ENCODE measurements at places on chromosomes 1 and 21.

GRCh38 chr21:46424039-46424591, 34.6 kb upstream of the DIP2A start:
- peak; percentile 5 for ATAC-seq

DNA sequence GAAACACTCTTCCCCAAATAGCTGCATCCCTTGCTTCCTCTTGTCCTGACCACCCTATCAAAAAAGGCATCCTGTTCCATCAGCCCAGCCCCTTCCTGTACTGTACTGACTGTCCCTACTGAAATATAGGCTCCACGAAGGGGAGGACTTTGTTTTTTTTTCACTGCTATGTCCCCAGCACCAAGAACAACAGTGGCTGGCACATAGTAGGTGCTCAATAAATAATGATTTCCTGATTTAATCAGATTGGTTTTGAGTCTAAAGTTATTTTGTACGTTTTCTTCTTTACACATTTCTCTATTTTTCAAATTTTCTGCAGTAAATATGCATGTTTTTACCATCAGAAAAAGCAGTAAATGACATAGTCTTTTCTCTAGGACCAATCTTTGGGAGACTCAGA, 73.9 kb downstream of the CD58 start:
- no peak for ATAC-seq

DNA sequence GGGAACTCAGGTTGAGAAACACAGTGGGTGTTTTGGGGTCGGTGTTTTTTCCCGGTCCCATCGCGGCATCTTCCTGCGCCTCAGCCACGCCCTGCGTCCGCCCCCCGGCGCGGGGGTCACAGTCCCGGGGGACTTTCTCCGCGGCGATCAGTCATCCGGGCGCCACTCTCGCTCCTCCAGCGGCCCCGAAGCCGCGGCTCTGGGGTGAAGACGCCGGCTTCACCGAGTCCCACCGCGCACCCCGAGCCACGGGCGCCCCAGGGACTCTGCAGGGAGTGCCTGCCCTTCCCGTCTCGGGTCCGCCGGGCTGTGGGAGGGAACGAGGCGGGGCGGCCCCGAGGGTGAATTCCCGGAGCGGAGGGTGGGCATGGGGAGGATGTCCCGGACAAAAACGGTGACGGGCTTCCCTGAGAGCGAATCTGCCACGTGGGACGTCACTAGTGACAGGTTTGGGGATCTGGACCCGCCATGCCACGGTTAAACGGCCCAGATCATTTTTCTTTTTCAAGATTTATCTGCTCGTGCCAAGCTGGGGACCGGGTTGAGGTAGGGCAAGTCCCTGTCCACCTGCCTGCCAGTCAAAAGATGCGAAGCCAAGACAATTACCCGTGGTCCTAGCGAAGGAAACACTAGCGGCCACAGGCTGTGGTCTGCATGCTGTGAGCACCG, 717 bp upstream of the BATF3 start:
- ATAC-seq, result peak; percentile 21

DNA sequence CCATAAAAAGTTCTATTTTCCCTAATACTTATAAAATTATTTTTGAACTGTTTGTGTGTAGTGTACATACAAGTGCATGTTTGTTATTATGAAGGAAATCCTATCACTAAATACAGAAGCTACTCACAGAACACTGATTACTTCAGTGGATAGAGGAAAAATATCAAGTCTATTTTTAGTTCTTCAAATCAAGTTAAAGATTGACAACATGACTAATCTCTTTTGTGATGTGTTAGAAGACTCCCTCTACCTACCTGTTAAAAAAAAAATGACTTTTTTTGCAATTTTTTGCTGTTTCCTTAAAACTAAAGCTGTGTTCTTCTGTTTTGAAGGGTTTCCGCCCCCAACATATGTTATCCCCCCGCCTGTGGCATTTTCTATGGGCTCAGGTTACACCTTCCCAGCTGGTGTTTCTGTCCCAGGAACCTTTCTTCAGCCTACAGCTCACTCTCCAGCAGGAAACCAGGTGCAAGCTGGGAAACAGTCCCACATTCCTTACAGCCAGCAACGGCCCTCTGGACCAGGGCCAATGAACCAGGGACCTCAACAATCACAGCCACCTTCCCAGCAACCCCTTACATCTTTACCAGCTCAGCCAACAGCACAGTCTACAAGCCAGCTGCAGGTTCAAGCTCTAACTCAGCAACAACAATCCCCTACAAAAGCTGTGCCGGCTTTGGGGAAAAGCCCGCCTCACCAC, 45.5 kb downstream of the NCF2 start:
- no peak for ATAC-seq

- no peak for ATAC-seq
These were observed 345 bp downstream of the FTCD start for GRCh38 chr21:46154955-46155513.

- no peak for ATAC-seq
These were observed 15.8 kb downstream of the TP73 start for GRCh38 chr1:3668148-3668547.

- ATAC-seq, result no peak
These were observed 88.5 kb downstream of the TTLL7 start for GRCh38 chr1:83910461-83910860.

GRCh38 chr1:5840551-5841001, 151.6 kb downstream of the NPHP4 start:
- ATAC-seq, result no peak

- ATAC-seq, result peak; percentile 35
These were observed 19.2 kb upstream of the RCAN3 start for GRCh38 chr1:24483441-24483840.

DNA sequence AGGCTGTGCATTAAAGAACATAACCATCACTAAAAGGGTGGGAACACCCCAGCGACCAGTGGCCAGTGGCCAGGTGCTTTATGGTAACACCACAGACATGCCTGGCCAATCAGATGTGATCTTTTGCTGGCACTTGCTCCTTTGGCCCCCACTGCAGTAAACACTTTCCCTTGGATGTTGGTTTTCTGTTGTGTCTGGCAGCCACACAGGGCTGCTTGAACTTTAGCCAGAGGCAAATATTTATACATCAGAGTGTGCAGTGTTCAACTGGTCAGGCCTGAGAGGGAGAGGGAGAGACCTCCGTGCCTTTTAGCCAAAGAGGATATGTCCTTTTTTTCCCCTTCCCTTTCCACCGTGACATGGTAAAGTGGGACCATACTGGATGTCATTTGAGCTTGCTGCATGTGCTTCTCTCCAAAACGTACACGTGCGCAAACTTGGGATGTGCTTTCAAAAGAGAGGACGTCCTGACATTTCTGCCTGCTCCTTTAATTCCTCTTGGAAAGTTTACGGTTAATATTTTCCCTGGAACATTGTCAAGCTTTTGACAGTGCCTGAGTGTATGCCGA, 101.2 kb downstream of the NFIA start:
- no peak for ATAC-seq

- peak; percentile 84 for ATAC-seq
These were observed 115.5 kb downstream of the DHRS3 start for GRCh38 chr1:12502336-12503109.

- ATAC-seq, result no peak
These were observed 67.3 kb downstream of the URB2 start for GRCh38 chr1:229693129-229693900.

- ATAC-seq, result no peak
These were observed 543 bp downstream of the KRTAP12-4 start for GRCh38 chr21:44653656-44654575.

- no peak for ATAC-seq
These were observed 464.8 kb upstream of the USP24 start for GRCh38 chr1:55679971-55680370.

GRCh38 chr1:89523572-89524368, 859 bp upstream of the LRRC8B start:
- ATAC-seq, result peak; percentile 37

GRCh38 chr1:197915862-197916499, 1.2 kb upstream of the LHX9 start:
- ATAC-seq, result no peak

DNA sequence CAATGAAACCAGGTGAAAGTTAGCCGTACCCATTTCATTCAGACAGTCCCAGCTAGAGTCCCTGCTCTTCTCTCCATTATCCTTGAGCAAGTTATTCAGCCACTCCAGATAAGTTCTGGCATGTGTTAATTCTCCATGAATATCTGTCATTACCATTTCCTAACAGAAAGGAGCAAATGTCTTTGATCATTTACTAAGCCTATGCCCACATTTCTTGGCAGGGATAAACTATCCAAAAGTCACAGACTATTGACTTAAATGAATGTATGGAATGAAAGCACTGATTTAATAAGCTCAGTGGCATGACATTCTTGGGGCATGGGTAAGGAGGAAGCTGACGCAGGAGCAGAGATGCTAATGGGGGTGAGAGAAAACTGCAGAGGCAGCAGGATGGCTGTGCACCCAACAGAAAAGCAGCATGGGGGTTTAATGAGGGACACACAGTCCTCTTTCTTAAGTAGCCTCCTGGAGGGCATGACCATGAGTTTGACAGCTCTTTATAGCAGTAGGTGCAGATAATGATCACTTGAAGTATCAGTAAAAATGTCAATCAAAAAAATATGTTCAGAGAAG, 17.6 kb upstream of the DHCR24 start:
- no peak for ATAC-seq

DNA sequence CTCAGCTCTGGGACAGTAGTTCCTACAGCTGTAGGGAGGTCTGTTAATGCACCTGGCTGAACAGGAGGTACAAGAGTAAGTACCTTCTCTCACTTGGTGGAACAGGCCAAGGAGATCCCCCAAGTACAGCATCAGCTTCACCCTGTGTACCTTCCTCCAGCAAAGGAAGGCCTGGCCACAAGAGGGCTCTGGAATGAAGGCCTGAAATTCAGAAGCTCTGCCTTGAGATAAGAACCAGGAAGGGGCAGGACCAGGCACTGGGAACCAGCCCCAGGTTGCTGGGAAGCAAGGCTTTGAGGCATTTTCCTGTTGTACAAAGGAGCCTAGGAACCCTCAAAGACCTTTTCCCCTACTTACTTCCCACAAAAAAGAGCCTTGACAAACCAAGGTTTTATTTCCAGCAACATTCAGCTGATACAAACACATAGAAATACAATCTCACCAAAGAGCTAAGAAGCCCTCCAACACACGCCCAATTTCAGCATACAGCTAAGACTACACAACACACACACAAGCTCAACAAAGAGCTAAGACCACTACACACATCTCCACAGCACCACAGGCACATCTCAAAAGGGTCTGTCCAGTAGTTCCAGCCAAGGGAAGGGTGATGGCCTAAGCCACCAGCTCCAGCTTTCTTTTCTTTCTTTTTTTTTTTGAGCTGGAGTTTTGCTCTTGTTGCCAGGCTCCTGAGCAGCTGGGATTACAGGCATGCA, 23.5 kb downstream of the F11R start:
- ATAC-seq, result peak; percentile 80

Data from activated CD4-positive, CD25-positive, alpha-beta regulatory T cell treated with anti-CD3 and anti-CD28 coated beads, Interleukin-2, amount 50 U/mL, for 24 hours (primary cell).